DMS79 treated with DMSO at 0.1 percent for 48 hours (cell line): ENCODE measurements at places on chromosomes 5 and 9.

GRCh38 chr9:80378669-80379293 is 807.0 kb downstream of the TLE4 start:
- no peak for DNase-seq

DNA sequence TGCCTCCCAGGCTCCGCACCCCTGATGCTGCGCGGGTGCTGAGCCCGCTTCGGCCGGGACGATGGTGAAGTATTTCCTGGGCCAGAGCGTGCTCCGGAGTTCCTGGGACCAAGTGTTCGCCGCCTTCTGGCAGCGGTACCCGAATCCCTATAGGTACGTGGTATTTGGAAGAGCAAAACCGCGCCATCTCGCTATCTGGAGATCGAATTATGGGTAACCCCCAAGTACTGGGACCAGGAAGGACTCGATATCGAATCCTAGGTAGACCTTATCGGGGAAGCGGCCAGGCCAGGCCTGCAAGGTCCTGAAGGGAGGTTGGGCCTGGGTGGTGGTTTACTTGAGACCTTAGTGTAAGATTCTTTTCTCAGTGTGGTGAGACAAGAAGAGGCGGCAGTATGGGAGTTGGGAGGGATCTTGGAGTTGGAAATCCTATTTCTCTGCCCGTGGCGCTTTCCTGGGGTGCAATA is 359 bp downstream of the PRELID1 start:
- no peak for DNase-seq

DNA sequence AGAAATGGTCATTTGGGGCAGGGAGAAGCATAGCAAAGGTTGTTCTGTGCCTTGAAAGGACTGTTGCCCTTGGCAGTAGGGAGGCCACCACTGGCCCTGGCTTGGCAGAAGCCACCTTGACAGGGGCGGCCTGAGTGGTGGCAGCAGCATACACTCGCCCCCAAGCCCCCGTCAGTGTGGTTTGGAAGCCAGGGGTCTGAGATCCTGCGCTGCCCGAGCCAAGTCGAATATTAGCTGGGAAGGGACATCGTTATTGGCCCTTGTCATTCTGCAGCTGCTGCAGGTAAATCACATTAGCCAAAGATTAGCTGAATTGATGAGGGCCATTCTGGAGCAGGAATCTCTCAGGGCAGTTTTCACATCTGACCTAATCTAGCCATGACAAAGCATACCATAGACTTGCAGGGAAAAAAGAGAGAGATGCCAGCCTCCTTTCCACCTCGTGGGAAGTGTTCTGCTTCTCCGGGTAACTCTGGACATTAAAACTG is 9.0 kb downstream of the OLFM1 start:
- DNase-seq: no peak

- DNase-seq: no peak
Measured at GRCh38 chr5:179805529-179806249, 977 bp downstream of the MGAT4B start.

DNA sequence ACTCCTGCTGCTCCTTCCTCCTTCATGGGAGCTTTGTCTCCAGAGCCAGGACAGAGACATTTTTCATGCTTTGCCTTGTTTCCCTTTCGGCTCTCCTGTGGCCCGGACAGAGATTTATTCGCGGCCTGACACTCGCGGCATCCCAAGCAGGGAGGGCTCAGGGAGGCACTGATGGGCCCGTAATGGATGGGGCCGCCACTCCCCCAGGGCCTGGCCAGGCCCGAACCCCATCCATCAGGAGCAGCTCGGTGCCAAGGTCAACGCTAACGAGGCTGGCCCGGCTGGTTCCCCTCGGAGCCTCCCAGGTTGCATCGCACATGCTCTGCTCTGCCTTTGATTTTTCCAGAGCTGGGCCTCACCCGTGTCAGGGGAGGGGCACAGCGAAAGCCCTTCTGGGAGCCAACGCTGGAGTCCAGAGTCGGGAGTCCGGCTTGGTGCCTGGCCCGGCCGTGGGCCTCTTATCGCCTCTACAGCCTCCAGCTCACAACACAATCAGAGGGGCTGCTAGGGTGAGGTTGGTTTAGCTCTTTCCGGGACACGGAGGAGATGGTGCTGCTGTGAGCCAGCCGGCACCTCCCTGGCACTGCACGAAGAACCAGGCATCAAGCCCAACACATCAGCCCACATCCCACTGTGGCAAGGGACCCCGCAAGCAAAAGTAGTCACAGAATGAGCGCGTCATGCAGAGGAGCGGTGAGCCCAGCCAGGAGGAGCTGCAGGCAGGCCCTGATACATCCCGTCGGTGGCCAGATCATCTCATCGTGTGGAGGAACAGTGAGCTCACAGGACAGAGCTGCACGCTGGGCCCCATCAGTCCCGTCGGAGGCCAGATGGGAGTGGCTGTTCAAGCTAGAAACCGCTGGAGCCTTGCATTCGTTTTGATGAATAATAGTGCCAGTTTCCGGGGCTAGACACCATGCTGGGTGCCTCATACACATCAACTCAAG is 72.2 kb upstream of the BARHL1 start:
- no peak for DNase-seq

DNA sequence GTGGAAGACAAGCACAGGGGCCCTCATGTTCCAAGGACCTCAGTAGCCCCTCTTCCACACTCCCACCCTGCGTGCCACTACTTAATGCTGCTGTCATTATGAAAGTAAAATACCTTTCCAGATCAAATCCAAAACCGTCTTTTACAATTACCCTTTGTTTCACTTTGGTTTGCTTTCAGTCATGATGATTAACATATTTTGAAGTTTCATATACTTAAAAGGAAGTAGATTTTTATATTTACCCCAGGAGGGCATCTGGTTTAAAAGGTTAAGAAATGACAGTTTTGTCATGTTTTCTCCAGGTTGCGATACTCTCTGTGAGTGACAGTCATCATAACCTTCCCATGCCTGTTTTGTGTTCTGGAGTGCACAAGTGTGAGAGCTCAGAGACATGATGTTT is 13.5 kb upstream of the MAP1B start:
- DNase-seq: no peak

- no peak for DNase-seq
Measured at GRCh38 chr5:71452876-71453275, 2.6 kb upstream of the BDP1 start.

DNA sequence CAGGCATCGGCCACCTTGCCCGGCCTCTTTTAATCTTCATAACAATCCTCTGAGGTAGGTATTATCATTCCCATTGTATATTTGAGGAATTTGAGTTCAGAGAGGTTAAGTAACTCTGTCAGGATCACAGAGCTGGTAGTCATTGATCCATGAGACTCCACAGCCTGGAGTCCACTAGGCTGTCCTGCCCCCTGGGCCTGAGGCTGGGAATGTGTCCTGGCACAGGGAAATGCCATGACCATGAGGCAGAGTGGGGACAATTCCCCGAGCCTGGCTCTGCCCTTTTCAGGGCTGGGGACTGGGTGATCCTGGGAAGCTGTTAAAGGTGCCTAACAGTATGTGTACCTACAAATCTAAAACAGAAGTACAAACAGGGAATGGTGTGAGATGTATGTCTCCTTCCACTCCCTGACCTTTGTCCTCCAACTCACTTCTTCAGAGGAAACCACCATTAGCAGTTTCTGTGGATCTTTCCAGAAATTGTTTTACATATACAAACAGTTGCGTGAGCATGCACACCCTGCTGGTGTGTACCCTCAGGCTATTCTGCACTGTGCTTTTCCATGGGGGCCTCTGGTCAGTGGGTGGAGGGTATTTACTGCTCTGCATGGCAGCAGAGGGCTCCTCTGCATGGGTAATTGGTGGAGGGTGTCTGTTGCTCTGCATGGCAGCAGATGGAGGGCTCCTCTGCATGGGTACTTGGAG is 53.8 kb downstream of the NDST1 start:
- no peak for DNase-seq

- DNase-seq: no peak
Measured at GRCh38 chr9:131999692-132000551, 79.7 kb downstream of the MED27 start.

- no peak for DNase-seq
Measured at GRCh38 chr5:54476682-54477081, 21.2 kb downstream of the HSPB3 start.

DNA sequence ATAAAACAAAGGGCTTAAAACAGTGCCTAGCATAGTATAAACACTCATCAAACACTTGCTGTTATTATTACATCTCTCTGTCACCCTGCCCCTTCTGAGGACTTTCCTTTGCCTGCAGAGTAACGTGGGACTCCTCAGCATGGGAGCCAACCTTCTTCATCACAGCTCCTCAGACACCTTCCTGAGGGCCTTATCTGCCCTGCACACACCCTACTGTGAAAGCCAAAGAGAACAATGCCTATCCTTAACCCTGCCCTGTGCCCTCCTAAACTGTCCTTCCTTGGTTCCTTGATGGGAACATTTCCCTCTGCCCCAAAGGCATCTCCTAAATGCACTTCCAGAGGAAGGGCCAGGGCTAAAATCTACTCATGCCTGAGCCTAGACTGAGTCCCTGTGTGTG is 20.6 kb upstream of the HAND1 start:
- DNase-seq: no peak

GRCh38 chr9:98010445-98010844 is 27.3 kb downstream of the ANP32B start:
- DNase-seq: no peak

DNA sequence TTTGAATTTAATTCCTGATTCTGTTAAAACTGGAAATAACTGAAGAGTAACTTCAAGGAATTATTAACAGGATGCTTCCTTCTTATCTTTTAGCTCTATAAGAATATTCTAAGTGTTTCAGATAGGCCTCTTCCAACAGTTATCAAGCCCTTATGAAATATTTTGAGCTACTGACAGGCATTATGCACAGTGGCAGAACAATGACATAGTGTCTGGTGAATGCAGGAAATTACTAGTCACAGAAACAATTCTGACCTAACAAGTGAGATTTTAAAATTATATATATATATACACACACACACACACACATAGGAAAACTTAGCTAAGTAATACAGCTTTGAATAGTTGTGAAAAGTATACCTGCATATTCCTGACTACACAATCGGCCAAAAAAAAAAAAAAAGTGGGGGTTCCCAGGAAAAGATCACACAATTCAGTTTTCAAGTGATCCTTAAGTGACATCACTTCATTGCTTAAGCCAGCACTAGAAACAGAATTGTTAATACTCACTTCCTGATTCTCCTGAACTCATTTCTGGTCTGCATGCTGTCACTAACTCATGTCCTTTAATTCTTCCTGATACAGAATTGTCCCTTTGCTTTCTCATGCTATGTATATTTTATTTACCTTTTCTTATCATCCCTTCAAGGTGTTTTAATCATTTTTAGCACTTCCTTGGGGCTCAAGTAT is 77.3 kb downstream of the SLC25A46 start:
- no peak for DNase-seq

DNA sequence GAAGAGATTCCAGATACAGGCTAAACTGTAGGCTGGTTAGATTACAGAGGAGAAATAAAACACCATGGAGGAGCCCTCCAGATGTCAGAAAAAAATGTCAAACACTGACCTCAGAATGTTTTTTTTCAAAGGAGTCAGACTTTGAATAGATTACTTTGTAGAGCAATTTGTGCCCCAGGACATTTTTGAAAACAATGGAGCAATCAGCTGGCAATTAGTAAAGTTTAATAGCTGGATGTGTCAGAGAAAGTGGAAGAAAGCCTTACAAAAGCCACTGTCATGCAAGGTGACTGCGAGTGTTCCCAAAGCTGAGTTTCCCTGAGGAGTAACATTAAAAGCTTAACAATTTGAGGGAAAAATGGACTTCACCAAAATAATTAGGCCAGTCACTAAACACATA is 417.8 kb upstream of the CTNND2 start:
- DNase-seq: no peak

DNA sequence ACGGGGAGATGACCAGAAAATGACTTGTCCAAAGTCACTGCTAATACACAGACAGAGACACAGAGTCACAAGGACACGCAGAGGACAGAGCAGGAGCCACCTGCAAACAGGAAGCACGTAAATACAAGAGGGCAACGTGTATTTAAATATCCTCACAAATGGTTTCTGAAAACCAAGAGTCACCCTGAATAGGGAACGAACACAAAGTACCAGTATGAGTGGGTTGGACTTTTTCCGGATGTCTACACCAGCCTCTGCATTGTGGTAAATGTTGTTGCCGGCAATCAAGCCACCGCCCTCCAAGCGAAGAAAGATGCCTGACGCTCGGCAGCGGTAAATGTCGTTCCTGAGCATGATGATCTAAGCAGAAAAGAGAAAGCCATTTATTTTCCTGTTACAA is 44.5 kb downstream of the FBXO10 start:
- no peak for DNase-seq

DNA sequence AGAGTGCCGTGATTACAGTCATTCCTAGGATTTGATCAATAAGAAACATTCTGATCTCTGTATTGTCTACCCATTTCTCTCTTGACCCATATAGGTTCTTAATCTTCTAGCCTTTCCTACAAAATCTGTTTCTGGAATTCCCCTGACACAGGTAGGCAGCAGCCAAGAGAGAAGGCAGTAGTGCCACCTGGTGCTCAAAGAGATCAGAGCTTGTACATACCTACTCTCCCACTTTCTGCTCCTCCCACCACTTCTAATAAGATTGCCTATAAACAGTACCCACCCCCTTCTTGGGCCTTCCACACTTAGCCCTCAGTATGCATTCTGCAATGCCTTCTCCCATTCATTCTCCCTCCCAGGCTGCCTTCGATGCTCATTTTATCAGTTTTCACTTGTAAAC is 117.4 kb upstream of the RORB start:
- no peak for DNase-seq
